ENCODE measurements at places on chromosomes 4 and X.
A peak's percentile ranks its signal among the peaks of the same experiment; 100 is the strongest.

- DNase-seq: no peak
Measured at GRCh38 chr4:108492816-108493595, 127.4 kb upstream of the RPL34 start.

DNA sequence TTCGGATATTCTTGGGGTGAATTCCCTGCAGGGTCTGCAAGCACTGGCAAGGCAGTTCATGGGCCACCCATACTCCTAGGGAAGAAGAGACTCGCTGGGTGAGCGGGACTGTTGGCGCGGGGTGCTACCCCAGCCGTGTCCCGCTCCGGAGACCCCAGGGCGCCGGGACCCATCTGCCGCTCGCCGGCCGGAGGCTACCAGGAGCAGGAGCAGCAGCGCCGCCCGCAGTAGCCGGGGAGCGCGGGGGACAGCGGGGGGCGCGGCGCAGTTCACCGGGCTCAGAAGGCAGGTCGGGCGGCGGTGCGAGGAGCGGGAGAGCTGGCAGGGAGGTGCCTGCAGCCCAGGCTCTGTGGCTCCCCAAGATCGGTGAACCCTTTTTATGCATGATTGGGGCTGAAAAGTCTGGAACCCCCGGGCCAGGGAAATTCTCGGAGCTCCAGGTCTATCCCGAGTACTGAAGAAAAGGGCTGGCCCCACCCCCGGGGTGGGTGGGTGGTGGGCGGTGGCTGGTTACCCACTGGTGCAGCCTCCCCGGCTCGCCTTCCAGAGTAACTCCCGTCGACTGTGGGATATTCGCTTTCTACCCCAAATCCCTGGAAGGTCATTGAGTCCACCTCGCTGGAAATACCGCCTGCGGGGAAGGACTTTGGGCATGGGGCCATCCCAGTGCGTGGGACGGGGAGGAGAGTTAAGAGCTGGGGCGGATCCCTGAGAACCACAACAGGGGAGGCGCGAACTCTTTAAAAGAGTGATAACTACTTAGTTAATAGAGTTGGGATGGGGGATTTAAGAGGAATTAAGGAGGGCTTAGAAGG, 37.6 kb downstream of the PF4 start:
- no peak for DNase-seq

GRCh38 chrX:12210971-12211370, 72.7 kb downstream of the FRMPD4 start:
- DNase-seq: no peak

DNA sequence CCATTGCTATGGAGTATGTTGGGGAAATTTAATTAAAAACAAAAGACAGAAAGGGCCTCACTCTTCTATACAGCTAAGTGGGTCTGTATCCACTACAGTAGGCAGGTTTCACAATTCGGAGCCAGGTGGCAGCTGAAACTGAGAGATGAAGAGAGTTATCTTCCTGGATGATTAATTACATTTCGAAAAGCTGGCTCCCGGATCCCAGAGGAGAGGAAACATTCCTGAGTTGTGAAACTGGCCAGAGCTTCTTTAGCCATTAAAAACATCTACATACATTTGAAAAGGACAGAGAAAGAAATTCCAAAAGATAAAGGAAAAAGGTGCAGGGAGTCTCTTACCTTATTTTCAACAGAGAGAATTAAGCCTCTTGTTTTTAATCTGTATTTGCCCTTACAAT, 15.5 kb upstream of the PDZD4 start:
- no peak for DNase-seq

GRCh38 chr4:10119278-10119677, 2.7 kb upstream of the WDR1 start:
- DNase-seq: no peak

GRCh38 chrX:9557091-9557490, 92.2 kb downstream of the TBL1X start:
- DNase-seq: no peak

GRCh38 chr4:88802585-88803286, 105.1 kb upstream of the NAP1L5 start:
- DNase-seq: no peak

- DNase-seq: no peak
Measured at GRCh38 chr4:48187813-48188212, 53.8 kb upstream of the TXK start.

DNA sequence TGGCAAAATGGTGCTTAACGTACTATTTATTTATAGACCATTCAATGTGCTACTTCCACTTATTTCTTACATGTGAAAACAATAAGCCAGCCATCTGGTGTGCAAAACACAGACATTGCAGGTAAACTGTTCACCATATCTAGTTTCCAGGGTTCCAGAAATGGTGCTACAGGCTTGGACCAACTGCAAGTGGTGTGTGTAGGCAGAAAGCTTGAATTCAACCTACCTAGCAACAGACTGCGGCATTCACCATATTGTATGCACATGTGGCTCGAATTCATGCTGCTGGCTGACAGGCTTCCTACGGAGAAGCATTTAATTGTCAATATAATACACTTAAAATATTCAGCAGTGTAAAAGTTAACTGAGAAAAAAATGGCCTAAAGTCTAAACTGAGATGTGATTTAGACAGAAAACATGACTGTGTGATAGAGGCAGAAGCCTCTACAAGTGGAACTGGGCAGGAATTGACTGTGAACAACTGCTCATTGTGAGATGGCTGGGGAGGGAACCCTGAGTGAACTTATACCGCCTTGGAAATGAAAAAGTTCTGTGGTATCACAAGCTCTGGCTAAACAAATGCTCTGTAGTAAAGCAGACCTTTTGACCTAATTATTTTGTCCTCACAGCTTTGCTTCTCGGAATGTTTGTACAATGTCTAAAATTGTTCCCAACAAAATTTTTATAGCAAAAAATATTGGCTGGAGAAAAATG, 434.7 kb downstream of the GRIA2 start:
- DNase-seq: no peak

GRCh38 chr4:130545171-130545570, 1449.2 kb downstream of the C4orf33 start:
- DNase-seq: no peak

DNA sequence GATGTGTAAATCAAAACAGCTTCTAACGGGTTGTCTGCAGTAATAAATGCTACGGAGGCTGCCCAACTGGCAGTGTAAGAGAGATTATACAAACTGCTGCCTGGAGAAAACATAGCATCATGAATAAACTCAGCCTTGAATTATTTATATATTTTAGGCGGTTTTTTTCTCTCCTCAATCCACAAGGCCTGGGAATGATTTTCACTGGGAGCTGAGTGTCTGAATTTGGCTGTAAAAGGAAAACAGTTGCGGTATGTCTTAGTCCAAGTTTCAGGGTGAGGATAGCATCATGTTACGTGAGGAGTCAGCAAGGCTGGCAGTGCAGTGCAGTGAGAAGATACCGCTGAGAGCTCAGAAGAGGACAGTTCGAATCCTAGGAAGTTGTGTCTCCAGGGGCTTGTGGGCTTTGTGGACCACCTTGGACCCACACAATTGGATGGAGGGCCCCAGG, 291.5 kb upstream of the BOD1L1 start:
- no peak for DNase-seq

GRCh38 chr4:6885953-6886557, 23.6 kb upstream of the TBC1D14 start:
- peak; percentile 65 for DNase-seq

DNA sequence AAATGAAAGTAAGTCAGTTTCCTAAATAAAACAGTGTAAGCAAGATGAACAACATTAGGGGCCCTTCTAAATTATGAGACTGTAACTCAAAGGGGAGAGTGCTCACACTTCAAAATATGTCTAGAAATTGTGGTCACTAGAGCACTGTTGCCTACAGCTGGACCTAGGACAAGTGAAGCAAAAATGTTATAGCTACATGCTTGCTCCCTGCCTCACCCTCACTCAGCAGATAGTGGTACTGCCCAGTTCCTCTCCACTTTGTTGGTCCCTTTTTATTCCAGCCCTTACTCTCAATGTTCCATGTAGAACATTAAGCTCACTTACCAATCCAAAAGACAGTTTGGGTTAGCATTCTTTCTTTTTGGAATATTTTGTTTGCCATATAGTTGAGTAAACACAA, 147.3 kb downstream of the GRIA3 start:
- no peak for DNase-seq

DNA sequence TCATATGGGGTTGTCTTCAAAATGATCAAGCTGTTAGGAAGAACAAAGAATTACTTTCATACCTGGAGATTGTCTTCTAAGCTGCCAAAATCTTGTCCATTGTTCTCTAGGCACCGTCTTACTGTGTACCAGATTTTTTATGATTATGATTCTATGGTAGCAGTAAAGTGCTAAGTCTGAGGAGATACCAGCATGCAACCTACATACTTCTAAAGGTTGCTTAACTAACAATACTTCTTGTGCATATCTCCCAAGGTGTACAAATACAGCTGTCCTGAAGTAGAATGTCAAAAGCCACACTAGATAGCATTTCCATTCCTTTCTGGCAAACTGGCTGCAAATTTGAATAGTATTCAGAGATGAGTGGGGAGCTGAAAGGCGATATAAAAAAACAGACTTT, 62.6 kb upstream of the FBXW7 start:
- DNase-seq: no peak

GRCh38 chr4:82381661-82382296, 8.0 kb upstream of the HNRNPD start:
- no peak for DNase-seq

- DNase-seq: no peak
Measured at GRCh38 chrX:18956303-18957032, 27.4 kb downstream of the PHKA2 start.

- no peak for DNase-seq
Measured at GRCh38 chr4:36208893-36209473, 35.3 kb downstream of the ARAP2 start.

- DNase-seq: no peak
Measured at GRCh38 chr4:175129797-175130196, 211.6 kb downstream of the ADAM29 start.

DNA sequence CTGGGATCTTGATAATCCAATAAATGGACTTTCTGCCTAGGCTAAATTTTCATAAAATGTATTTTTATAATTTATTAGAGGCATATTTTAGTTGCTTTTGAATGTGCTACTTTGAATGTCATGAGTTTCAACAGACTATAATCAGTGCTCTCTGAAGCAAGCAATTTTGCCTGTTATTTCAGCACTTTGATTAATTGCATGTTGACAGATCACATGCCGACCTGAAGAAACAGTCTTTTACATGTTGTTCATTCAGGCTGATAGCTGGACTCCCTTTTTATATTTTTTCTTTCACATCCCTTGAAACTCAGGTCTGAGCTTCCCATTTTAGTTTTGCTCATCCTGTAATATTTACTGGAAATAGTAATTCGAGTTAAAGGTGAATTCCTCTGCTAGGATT, 341.0 kb downstream of the NAP1L3 start:
- DNase-seq: no peak

- DNase-seq: peak; percentile 1
Measured at GRCh38 chrX:65821721-65822496, 154.5 kb downstream of the MSN start.

DNA sequence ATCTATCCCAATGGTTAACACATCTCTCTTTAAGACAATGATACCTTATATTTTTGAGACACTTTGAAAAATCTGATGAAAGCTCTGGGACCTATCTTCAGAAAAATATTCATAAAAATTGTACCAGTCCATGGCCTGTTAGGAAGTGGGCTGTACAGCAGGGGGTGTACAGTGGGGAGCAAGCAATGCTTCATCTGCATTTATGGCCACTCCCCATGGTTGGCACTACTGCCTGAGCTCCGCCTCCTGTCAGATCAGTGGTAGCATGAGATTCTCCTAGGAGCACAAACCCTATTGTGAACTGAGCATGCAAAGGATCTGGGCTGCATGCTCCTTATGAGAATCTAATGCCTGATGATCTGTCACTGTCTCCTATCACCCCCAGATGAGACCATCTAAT, 42.6 kb downstream of the C4orf51 start:
- DNase-seq: no peak

GRCh38 chrX:23616361-23616760, 50.9 kb upstream of the PRDX4 start:
- peak; percentile 12 for DNase-seq

- DNase-seq: no peak
Measured at GRCh38 chrX:71619986-71620385, 1.7 kb upstream of the CXCR3 start.

GRCh38 chr4:5753766-5754528, 42.9 kb downstream of the EVC start:
- no peak for DNase-seq

- DNase-seq: no peak
Measured at GRCh38 chrX:52216541-52216940, 31.9 kb downstream of the MAGED4 start.

DNA sequence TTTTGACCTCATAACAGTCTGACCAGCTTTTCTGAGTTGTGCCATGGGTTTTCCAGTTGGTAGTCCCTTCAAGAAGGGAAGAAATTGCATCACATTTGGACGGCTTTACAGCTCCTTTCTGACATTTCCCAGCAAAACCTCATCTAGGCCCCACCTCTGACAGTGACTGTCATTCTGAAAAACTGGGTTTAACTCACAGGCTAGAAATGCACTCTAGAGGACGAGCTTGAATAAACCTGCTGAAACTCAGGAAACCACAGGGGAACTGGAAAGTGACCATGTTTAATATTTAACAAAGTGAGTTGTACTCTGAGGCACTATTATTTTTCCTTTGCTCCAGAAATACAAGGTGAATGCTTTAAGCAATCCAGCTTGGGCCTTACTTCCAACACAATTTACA, 434.3 kb upstream of the RASGEF1B start:
- DNase-seq: no peak

- no peak for DNase-seq
Measured at GRCh38 chr4:47929682-47930201, 15.4 kb upstream of the NFXL1 start.

- DNase-seq: no peak
Measured at GRCh38 chr4:183544109-183544508, 39.3 kb downstream of the ING2 start.

DNA sequence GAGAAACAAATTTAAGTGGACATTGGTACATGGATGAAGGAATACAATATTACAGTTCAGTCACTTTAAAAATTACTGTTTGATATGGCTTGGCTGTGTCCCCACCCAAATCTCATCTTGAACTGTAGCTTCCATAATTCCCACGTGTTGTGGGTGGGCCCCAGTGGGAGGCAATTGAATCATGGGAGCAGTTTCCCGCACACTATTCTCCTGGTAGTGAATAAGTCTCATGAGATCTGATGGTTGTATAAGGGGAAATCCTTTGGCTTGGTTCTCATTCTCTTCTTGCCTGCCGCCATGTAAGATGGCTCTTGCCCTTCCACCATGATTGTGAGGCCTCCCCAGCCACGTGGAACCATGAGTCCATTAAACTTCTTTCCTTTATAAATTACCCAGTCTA, 804.2 kb upstream of the FRG1 start:
- DNase-seq: no peak

DNA sequence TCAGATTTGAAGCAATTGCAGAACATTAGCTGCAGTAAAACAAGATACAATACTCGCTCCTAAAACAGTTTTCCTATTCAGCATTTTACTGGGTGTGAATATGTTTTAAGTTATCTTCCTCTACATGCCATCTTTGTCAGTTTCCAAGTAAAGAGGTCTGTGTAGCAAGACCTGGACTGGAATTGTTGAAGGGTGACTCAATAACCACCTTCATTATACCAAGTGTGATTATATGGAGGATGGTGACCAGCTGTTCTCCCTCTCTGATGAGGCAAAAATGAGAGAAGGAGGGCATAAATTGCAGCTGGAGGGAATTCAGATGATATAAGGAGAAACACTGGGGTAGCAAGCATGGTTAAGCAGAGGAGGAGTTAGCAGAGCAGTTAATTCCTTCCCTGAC, 922.1 kb upstream of the SLIT2 start:
- no peak for DNase-seq
